ENCODE measurements at places on chromosomes 5 and 9.

DNA sequence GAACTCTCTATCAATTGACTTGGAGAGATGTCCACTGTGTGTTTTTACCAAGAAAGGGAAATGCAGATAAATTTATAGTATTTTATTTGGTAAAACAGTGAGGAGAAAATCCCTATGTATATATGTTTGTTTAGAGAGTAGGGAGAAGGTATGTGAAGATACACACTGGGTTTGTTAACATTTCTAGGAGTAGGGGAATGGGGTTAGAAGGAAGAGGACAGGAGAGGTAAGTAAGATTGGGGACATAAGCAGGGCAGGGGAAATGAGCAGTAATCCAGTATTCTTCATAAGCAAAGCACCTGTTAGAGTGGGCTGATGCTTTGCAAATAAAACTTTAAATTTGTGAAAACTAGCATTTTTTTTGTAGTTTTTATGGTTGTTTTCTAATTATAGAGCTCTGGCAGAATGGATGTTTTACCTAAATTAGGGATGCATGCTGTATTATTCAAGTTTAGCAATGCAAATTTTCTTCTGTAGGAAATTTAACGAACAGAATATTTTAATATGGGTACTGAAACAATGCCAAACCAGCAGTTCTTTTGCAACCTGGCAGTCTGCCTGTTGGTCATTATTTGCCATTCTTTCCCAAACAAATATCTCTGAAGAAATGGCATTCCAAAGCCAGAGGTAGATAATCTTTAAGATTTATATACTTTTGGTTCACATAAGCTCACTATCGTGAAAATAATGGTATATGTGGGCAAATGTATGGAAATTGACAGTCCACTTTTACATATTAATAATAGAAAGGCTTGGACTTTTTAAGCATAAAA lies 19.4 kb upstream of the DCP2 start:
- no peak for DNase-seq

GRCh38 chr5:57736716-57737115 lies 254.1 kb upstream of the ACTBL2 start:
- no peak for DNase-seq

- no peak for DNase-seq
Observed at GRCh38 chr9:68793605-68794343, 88.7 kb downstream of the PIP5K1B start.

GRCh38 chr5:143694357-143694756 lies 117.6 kb upstream of the HMHB1 start:
- DNase-seq, result no peak

GRCh38 chr9:445033-445432 lies 230.4 kb downstream of the DOCK8 start:
- DNase-seq, result no peak

DNA sequence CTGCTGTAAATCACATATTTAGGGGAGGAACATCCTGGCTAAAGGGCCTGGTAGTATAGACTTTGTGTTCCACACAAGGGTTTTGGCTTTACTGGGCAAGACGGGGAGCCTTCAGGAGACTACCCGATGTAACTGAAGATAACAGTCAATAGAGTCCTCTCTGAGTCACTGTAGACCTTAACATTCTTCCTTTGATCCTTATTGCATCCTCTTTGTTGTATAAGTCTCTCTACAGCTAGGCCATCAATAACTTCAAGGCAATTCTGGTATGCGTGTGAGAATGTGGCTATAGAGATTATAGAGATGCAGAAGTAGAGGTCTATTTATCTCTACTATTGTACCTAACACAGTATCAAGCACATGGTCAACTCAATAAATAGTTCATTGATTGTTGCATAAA lies 67.3 kb upstream of the STK32A start:
- no peak for DNase-seq

- no peak for DNase-seq
Observed at GRCh38 chr5:168481330-168481788, 4.9 kb upstream of the RARS1 start.

DNA sequence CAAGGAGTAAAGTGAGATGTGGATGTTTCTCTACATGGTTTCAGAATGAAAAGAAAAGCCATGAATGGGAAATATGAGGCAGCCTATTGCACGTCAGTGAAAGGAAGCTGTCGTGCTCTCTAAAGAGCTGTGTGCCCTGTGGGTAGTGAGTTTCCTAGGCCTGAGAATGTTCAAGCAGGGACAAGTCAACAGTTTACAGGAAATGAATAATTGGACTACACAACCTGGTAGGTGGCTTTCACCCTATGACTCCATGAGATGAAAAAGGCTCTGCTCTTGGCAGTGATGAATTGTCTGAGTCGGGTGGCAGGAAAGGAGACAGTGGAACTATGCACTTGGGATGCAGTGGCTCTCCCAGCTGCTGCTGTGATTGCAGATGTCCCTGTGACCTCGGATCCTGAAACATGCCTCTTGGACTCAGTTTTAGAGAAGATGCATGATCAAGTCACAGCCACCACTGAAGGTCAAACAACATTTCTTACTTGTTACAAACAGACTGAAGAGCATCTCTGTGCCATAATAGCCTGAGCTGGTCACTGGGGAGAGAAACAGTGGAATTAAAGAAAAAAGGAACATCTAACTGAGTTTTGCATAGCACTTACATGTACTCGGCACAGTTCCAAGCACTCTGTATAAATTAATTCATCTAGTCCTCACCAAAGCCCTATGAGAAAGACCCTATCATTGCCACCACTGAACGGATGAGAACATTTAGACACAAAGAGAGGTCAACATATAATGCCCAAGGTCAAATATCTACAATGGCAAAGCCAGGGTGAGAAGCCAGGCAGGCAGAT lies 293.7 kb downstream of the SPOCK1 start:
- no peak for DNase-seq

GRCh38 chr9:16266648-16267276 lies 603.7 kb downstream of the BNC2 start:
- no peak for DNase-seq

DNA sequence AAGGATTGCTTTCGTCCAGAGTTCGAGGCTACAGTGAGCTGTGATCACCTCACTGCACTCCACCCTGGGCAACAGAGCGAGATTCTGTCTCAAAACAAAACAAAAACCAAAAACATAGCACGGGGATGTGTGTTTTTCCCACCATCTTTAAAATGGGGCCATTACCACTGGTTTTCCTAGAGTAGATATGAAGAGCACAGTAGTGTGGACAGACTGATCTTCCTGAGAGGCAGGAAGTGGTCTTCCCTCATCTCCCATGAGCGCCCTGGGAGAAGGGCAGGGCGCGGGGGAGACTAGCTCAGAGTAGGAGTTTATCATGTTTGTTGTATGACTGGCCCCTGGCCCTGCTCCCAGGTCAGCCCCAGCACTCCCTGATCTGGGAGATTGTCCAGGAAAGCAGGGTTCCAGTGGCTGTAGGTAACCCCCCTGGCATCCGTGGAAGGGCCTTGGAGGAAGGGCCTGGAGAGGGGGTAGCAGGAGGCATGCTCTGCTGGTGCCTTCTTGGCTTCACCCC lies 2.3 kb downstream of the SUSD3 start:
- DNase-seq, result no peak

- DNase-seq, result no peak
Observed at GRCh38 chr5:88841212-88841611, 41.8 kb downstream of the MEF2C start.

DNA sequence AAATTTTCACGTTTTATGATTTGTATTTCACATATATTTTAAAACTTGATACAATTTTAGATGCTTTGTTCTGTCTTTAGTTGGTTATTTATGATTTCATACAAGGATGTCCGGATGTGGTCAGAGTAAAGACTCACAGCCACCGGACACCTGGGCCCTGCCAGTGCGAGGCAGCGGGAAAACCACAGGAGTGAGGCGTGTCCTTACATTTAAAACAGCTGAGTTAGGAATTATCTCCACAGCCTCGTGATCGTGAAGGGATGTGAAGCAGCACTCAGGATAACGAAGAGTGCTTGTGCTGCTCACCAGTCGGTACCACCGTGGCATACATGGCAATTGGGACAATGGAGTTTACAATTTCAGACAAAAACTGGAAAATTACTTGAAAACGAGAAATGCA lies 14.0 kb downstream of the SNX18 start:
- no peak for DNase-seq

GRCh38 chr5:154395407-154396106 lies 50.2 kb upstream of the SAP30L start:
- DNase-seq, result no peak

GRCh38 chr5:93278896-93279295 lies 302.1 kb downstream of the NR2F1-AS1 start:
- no peak for DNase-seq

- DNase-seq, result no peak
Observed at GRCh38 chr5:122099060-122099790, 21.2 kb upstream of the LOX start.

DNA sequence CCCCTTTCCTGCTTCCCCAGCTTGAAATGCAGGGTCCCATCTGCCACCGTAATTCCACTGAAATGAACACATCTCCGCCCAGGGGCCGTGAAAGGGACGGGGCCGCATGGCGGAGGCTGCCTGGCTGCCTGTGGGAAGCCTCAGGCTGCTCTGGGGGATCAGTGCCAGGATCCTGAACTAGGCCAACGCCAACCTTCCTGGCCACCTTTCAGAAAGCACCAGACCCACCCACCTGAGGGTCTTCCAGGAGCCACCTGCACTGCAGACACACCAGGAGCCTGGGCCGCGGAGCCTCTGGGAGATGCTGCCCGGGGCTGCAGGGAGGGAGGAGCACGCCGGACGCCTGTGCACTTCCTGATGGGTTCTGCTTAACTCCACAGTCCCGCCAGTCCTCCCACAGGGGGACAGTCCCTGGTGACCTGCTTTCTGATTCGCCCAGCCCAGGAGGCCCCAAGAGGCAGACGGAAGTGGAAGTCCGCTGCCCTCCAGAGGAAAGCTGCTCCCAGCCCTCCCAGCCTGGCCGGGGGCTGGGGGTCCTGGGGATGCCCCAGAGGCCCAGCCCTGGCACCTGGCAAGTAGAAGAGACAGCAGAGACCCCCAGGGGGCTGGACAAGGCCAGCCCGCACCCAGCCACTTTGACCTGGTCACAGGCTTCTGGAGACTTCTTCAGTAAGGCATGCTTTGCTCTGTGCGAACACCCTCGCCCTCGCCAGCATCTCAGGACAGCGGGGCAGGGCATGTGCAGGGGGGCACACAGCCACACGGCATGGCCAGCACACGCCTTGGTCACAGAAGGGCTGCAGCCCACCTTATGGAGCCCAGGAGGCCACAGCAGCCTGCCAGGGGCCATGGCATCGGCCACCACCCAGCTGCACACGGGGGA lies at the start of gene CARD9:
Gene CARD9 (minus strand): TSS at position 370 of the 883 bp plus-strand sequence. CDS start 1,591 bp downstream, outside the sequence.
- no peak for DNase-seq

- DNase-seq, result no peak
Observed at GRCh38 chr9:81303658-81304057, 385.7 kb downstream of the TLE1 start.

- DNase-seq, result no peak
Observed at GRCh38 chr9:36049408-36049807, 12.7 kb downstream of the RECK start.

DNA sequence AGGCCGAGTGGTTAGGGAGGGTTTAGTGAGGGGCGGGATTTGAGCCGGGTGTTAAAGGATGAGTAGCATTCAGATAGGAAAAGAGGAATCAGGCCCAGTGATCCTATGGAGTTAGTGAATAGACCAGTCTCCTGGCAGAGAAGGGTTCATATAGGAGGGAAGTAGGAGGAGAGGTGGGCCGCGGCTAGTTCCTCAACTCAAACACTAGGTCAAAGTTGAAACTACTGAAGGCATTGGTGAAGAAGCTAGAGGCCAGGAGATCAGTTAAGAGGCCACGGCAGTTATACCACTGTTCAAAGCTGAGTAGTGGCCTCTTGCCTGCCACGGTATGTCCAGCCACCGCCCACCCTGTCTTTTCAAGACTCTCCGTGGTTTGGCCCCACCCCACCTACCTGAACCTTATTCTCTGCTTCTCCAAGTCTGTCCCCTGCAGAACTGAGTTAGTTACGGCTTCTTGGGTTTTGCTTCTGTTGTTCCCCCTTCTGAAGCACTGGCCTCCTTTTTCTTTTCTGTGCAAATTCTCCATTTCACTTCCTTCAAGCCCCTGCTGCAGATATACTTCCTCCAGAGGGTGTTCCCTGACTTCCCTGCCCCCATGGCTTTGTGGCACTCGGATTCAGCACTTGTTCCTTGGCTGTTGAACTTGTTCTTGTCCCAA lies 1.8 kb downstream of the ZBTB34 start:
- DNase-seq, result peak; percentile 23

DNA sequence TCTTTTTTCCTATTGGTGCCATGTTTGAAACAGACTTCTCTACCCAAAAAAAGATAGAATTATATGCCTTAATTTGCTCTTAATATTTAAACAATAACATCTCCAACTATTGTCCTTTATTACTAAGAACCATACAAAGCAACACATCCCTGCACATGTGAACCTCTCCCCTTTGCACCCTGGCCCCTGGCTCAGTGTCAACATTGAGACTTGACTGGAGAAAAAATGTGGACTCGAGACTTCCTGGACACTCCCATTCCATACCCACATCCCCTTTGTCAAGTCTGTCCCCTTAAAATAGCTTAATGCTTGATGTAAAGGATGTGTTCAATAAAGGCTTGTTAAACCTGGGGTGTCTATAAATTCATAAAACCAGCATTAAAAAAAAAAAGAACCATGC lies 53.2 kb downstream of the TTC39B start:
- DNase-seq, result no peak

- DNase-seq, result no peak
Observed at GRCh38 chr5:150034662-150035061, 34.1 kb downstream of the HMGXB3 start.

Data from GDM1 (cell line).